ENCODE measurements at places on chromosomes 1 and 21.

- DNase-seq: peak; percentile 29
Observed at GRCh38 chr1:88284066-88284465, 400.0 kb upstream of the PKN2 start.

DNA sequence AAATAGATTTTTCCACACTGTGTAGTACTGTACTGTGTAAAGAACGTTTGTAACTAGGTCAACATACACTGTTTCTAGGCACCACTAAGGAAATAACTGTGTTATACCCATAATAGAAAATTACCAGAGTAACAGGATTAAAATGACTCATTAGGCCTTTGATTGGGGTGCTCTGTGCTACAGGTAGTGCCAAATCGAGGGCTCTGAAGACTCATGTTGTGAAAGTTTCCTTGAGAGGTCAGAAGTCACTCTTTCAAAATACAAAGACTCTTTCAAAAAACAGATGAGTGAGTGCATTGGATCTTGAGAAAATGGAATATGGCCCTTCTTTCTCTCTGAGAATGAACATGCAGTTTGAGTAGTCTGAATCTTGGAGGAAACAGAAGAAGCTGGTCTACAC is 143.0 kb downstream of the MRPL39 start:
- DNase-seq: no peak

DNA sequence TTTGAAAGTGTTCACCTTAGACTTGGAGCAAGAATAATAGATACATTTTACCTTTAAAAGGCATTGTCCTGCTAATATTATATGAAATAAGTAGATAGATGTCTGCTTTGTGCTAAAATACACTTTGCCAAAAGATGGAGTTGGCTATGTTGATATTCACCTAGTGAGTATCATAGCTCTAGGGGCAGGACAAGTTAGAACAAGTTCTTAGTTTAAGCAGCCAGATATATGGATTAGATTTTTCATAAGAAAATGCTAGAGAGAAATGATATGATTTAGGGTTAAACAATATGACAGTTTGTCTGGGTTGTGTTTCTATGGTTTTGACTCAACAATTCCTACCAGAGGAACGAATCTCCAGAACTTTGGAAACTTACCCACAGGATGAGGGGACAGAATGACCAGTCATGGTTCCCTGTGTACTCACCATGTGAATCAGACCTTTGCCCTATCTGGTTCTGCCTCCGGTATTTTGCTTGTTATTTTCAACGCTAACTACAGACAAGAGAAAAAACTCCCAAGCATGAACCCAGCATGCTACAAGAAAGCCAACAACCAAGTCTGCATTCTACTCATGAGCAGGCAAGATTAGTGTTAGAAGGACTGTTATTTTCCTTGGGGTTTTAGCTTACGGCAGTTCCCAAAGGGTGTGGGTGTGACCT is 1.7 kb downstream of the F5 start:
- no peak for DNase-seq

DNA sequence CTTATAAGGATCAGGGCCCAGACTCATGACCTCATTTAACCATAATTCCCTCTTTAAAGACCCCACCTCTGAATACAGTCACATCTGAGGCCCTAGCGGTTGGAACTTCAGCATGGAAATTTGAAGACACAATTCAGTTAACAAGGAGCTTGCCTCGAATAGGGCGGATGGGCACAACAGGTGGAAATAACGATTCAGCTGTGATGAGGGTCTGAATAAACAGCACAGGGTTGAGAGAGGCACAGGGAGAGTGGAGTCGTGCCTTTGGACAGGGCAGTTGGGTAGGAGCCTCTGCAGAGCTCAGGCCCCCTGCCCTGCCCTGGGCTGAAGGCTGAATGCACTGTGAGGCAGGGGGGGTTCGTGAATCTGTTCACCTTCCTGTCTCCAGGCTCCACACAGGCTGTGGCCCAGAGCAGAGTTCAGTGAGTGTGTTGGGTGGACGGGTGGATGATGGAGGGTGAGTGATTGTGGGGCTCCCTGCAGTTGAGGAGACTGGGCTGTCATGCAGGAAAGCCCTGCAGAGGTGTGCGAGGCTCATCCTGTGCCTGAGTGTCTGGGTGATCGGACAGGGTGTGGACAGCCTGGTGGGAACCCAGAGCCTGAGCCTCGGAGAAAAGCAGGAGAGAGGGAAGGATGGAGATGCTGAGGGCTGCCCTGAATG is 243.1 kb downstream of the FOXD2 start:
- DNase-seq: no peak

GRCh38 chr1:41695118-41695745 is 210.7 kb upstream of the EDN2 start:
- no peak for DNase-seq

DNA sequence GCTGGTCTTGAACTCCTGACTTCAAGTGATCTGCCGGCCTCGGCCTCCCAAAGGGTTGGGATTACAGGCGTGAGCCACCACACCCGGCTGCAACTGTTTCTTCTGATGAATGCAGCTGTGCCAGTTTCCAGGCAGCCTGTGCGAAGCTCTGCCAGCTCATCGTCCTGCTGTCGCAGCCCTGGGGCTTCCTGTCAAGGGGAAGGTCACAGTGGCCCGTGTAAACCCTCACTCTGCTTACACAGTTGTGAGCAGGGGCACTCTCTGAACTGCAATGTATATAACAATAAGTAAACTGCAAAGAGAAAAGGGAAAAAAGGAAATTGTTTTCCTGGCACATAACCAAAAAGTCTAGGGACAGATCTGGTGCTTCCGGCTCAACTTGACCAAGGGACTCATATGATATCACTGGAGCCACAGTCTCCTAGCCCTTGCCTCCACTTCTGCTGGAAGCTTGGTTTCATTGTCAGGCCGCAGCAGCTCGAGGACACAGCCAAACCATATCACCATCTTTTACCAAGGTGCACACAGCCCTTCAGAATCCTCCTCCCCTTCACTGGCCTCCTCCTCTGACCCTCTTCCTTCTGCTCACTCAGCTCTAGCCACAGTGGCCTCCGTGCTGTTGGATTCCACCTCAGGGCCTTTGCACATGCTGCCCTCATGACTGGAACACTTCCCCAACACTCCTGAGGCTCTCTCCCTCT is 22.8 kb upstream of the LBR start:
- DNase-seq: no peak

GRCh38 chr1:160361199-160361598 is 5.7 kb upstream of the NHLH1 start:
- no peak for DNase-seq

GRCh38 chr1:54163051-54163450 is 10.3 kb upstream of the CDCP2 start:
- DNase-seq: no peak

DNA sequence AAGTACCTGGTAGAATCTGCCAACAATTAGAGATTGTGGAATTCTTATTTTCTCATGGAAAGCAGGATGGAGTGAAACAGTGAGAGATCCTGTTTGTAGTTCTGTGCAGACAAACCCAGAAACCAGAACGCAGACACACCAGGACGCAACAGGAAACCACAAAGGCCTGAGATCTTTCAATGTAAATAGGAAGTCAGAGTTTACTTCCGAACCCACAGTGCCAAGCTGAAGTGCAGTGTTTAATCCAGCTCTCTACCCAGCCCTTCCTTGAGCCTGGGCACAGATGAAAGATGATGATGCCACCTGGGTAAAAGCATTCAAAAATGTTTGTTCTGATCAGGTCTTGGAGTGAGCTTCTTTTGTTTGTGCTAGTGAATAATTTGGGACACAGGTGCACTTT is 244.2 kb upstream of the HOOK1 start:
- no peak for DNase-seq

DNA sequence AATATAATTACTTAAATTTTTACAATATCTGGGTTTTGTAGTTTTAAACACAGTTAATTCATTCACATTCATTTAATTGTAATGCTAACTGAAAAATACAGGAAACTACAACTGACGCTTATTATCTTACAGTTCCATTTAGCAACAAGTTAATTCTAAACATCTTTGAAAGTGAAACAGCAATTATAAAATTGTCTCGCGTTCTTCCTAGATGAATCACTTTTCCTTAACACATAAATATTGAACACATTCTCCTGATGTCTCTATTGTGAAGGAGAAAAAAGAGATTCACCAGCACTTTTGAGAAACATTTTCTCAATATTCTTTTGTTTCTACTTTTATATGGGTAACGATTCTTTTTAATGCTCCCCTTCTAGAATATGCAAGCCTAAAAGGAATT is 6.4 kb downstream of the PTGFR start:
- peak; percentile 56 for DNase-seq

DNA sequence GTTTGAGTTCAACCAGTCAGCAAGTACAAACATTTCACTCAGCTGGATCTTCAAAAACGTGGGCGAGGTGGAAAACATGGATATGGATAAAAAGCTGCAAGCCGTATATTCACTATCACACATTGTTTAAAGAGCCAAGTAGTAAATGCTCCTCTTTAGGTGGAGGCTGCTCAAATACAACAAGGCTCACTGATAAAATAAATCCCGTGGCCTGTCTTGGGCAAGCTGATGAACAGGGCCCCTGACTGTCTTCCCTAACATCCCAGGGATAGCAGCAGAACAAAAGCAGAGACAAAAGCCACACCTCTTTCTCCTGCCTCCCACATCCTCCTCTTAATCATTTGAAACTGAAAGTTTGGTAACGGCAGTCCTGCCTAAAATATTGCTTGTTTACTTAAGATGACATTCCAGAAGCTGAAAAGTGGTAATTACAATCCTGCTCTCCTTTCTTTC is 357.7 kb downstream of the TTLL7 start:
- DNase-seq: peak; percentile 48

GRCh38 chr1:45473302-45473701 is 17.7 kb downstream of the TESK2 start:
- no peak for DNase-seq

GRCh38 chr1:33258788-33259274 is 2.5 kb downstream of the ZNF362 start:
- DNase-seq: no peak

GRCh38 chr1:96710708-96711477 is 10.7 kb upstream of the PTBP2 start:
- DNase-seq: peak; percentile 43

DNA sequence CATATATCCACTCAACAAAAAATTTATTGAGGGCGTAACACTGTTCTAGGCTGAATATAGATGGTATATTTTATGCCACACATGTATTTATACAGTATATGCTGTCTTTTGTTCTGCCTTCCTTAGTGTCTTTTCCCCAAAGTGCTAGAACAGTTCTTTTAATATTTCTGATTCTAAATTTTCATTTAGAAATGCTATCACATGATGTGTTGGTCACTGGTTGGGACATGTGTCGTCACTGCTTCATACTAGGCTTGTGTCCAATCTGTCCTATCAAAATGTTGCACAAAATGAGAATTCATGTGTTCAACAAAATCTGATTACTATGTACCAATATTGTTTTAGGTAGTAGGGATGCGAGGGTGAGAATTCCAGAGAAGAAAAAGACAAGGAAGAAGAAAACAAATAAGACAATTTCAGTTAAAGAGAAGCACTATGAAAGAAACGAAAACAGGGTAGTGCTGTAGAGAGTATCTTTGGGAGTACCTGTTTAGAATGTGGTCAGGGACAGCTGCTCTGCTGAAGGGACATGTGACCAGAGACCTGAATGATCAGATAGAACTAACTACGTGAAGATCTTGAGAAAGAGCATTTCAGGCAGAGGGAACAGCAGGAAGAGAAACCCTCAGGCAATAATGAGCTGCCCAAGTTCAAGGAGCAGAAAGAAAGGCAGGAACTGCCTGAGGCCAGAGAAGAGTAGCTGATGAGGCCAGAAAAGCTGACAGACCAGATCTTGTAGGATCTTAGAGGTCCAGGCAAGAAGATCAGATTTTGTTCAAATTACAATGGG is 1.3 kb downstream of the KMO start:
- no peak for DNase-seq

GRCh38 chr1:68232289-68233148 is at the start of gene WLS:
TSS of gene WLS (minus strand) at chr1:68232523. CDS start at chr1:68232299, 224 bp downstream.
- peak; percentile 77 for DNase-seq

GRCh38 chr1:34320053-34320669 is 143.5 kb downstream of the C1orf94 start:
- peak; percentile 46 for DNase-seq

GRCh38 chr1:209249785-209250440 is 333.6 kb upstream of the CAMK1G start:
- no peak for DNase-seq

DNA sequence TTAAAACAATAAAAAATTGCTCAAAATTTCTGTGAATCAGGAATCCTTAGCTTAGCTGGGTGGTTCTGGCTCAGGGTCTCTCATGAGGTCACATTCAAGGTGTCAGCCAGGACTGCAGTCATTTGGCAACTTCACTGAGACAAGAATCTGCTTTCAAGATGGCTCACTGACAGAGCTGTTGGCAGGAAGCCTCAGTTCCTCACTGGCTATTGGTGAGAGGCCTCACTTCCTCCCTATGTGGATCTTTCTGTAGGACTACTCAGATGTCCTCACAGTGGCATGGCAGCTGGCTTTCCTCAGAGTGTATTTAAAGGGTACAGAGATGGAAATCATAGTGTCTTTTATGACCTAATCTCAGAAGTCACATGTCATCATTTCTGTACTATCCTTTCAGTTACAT is 785.7 kb downstream of the ADGRL2 start:
- no peak for DNase-seq

GRCh38 chr1:241157435-241157834 is 199.6 kb downstream of the RGS7 start:
- DNase-seq: no peak

- DNase-seq: no peak
Observed at GRCh38 chr1:7335224-7335879, 435.7 kb upstream of the VAMP3 start.

- no peak for DNase-seq
Observed at GRCh38 chr1:81847063-81847462, 46.3 kb downstream of the ADGRL2 start.

- no peak for DNase-seq
Observed at GRCh38 chr1:185562461-185563359, 171.5 kb upstream of the HMCN1 start.

DNA sequence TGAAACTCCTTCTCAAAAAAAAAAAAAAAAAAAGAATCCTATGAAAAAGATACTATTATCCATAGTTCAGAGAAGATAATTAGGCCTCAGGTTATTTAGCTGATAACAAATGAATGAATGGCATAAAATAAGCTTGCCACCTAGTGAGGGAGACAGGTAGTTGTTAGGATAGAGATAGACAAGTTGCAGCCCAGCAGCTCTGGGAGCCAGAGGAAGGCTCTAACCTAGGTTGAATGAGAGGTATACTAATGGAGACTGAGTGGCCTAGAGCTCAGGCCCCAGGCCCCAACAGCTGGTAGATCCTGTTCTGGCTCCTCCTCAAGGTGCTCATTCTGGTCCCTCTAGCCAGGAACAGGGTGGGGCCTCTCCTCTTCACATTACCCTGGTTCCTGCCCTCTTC is 20.6 kb upstream of the RSPO1 start:
- no peak for DNase-seq

All from fibroblast of upper back skin (primary cell).